ENCODE measurements at places on chromosomes 6 and 20. TPM values are rescaled to one million over a fixed set of nuclear protein-coding genes. Genes with fewer than 3 reads are reported as not detected.

COL21A1 gene
- 3.1 TPM for total RNA-seq

SLC35F1 gene
- 10.0 TPM for total RNA-seq

GRCh38 chr20:33279261-33279910 lies 3.6 kb upstream of the BPIFB1 start:
- no peak overlapping the region for H3K4me3 ChIP-seq
- H3K27me3 ChIP-seq, result no peaks in the 10 kb centered on the region
- no peak for DNase-seq
- H3K36me3 ChIP-seq, result no peaks in the 10 kb centered on the region
- peaks cover 14% of the 10 kb centered on the region for H3K4me1 ChIP-seq
- H3K27ac ChIP-seq, result no peak overlapping the region

GRCh38 chr6:133632206-133632605 lies 256.7 kb upstream of the TCF21 start:
- no peak for DNase-seq
- H3K27me3 ChIP-seq, result no peaks in the 10 kb centered on the region
- H3K4me3 ChIP-seq, result no peak overlapping the region
- H3K4me1 ChIP-seq, result no peaks in the 10 kb centered on the region

OR2H1 gene
- total RNA-seq, result not detected

DNA sequence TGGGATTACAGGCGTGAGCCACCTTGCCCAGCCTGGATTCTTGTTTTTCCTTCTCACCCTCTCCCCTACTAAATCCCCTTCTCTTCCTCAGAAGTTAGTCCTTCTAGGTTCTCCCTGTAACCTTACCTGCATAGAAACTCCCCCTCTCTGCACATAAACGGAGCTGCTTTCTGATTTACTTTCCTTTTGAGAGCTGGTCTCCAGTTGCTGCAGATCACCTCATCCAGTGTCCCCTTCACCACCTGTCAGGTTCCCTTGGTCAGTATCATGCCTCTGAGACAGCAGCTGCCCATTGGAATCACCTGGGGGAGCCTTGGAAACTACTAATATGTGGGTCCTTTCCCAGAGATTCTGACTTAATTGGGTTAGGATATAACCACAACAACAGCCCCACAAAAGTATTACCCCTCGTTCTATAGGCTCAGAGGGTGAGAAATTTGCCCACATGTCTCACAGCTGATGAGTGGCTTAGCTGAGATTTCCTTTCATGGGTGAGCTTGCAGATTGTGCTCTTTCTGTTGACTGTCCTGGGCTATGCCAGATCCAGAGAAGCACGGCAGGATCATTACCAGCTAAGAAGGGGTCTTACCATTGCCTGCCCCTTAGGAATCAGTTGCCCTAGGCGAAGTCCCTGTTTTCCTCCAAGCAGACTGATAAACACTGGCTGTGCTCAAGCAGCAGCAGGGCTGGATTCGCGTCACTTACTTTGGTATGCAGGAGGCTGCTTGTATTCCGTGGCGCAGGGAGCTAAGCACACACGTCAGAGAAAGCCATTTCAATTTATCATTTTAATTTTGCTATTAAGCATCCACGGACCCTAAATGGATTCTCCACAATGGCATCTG lies 51.3 kb downstream of the AKAP12 start:
- no peaks in the 10 kb centered on the region for H3K36me3 ChIP-seq
- H3K27me3 ChIP-seq, result no peaks in the 10 kb centered on the region
- DNase-seq, result no peak
- no peak overlapping the region for H3K4me3 ChIP-seq
- H3K27ac ChIP-seq, result no peak overlapping the region

GRCh38 chr20:1294497-1294896 lies 28.4 kb downstream of the SNPH start:
- no peaks in the 10 kb centered on the region for H3K4me1 ChIP-seq
- H3K27me3 ChIP-seq, result no peaks in the 10 kb centered on the region
- no peaks in the 10 kb centered on the region for H3K36me3 ChIP-seq
- H3K27ac ChIP-seq, result no peak overlapping the region
- DNase-seq, result no peak

MYBL2 gene
- 207 TPM for total RNA-seq

DNA sequence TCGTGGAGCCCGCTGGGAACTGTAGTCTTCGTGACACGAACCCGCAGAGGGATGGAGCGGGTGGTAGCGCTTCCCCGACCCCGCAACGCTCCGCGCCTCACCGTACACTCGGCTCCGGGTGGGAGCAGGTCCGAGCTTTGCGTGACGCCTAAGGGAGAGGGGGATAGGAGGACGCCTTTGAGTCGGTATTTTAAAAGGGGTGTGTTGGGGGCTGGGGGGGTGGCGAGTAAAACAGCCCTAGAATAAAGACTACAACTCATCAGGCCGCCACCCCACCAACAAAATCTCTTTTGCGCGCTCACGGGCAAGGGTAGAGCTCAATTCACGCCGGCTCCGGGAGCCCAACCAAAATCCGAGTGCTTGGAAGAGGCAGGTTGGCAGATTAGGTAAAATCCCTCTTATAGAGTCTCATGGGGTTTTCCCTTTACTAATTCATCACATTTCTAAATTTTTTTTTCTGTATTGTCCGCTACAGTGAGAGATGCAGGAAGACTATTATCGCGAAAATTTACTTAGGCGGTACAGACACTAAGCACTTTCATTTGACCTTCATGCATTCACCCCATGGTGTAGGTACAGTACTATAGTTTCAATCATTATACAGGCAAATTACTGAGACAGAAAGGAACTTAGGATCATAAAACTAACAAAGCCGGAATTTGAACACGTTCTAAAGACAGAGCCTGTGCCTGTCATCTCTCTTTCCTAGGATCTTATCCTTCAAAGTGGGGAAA lies 706 bp upstream of the SNX14 start:
- H3K36me3 ChIP-seq, result no peaks in the 10 kb centered on the region
- peak overlapping the region; percentile 87 for H3K4me3 ChIP-seq
- no peak for DNase-seq
- H3K27me3 ChIP-seq, result no peaks in the 10 kb centered on the region

MYCT1 gene
- 3.3 TPM for total RNA-seq

- no peak for DNase-seq
- H3K27me3 ChIP-seq, result no peaks in the 10 kb centered on the region
- no peaks in the 10 kb centered on the region for H3K36me3 ChIP-seq
- no peaks in the 10 kb centered on the region for H3K4me1 ChIP-seq
Measured at GRCh38 chr20:62766716-62767115, 29.6 kb upstream of the MRGBP start.

NOX3 gene
- not detected for total RNA-seq

DNA sequence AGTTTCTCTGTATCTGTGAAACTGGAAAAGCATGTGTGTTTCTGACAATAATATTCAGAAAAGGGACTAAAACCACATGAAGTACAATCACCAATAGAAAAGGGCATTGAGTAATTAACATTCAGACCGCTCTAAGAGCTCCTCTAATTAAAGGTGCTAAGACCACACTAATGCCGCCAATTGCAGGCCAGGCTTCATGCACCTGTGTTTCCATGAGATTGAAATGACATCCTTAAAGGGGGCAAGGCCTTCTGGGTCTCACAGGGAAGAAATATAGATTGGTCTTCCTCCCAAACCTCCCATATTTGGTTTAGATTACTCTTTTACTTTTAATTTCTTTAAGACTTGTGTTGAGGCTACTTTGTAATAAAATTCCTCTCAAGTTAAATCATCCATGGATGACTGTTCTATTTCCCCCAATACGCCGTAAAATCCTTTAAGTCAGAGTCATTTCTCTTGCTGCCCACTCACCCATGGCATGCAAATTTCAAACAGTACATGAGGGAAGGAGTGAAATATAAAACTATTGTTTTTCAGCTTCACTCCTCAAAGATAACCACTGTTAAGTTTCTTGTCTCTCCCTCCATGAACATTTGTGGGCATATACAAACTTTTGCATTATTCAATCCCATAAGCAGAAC lies 110.6 kb downstream of the UBE3D start:
- peaks cover 8% of the 10 kb centered on the region for H3K4me1 ChIP-seq
- peaks cover 1% of the 10 kb centered on the region for H3K27me3 ChIP-seq
- no peak overlapping the region for H3K27ac ChIP-seq
- no peaks in the 10 kb centered on the region for H3K36me3 ChIP-seq
- no peak for DNase-seq

BPIFB2 gene
- not detected for total RNA-seq

GRCh38 chr6:12506159-12506558 lies 210.4 kb upstream of the PHACTR1 start:
- no peak overlapping the region for H3K27ac ChIP-seq
- no peaks in the 10 kb centered on the region for H3K36me3 ChIP-seq

- H3K36me3 ChIP-seq, result no peaks in the 10 kb centered on the region
- H3K4me3 ChIP-seq, result no peak overlapping the region
Measured at GRCh38 chr6:127031511-127031910, 87.0 kb upstream of the RSPO3 start.

DNA sequence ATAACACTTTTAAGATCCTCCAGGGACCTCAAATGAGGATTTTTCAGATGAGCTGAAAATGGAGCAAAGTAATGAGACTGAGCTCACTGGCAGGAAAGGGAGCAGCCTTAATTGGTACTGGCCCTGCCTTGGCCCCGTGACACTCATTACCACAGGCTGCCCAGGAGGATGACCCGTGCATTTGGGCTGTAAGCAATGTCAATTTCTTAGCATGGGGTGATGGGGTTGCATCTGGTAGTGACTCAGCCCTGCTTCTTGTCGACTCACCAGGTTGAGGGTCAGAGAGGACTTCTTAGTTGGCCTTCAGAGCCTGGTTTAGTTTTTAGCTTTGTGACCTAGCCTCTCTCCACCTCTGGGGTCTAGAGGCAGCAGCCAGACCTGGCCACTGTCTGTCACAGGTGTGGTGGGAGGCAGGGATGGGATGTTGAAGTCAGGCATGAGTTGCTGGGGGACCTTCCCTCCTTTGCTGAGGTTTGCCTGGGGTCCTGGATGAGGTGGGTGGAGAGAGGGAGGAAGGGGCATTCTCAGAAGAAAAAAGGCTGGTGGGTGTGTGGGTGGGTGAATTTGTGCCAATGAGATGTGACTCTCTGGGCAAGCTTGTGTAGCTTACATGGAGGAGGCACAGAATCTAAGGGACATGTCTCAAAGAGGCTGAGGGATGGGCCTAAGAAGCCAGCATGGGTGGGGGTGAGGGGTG lies 25.9 kb upstream of the EPB41L1 start:
- no peak overlapping the region for H3K4me3 ChIP-seq
- H3K4me1 ChIP-seq, result peaks cover 3% of the 10 kb centered on the region
- no peaks in the 10 kb centered on the region for H3K36me3 ChIP-seq
- H3K27ac ChIP-seq, result no peak overlapping the region
- no peak for DNase-seq
- H3K27me3 ChIP-seq, result no peaks in the 10 kb centered on the region

GRCh38 chr20:11891776-11892545 lies 25.7 kb upstream of the BTBD3 start:
- H3K27me3 ChIP-seq, result no peaks in the 10 kb centered on the region
- peak overlapping the region; percentile 76 for H3K4me3 ChIP-seq
- H3K4me1 ChIP-seq, result peaks cover 6% of the 10 kb centered on the region
- DNase-seq, result peak; percentile 77

LSM2 gene
- total RNA-seq, result 127 TPM

GRCh38 chr20:34907616-34908469 lies 31.4 kb downstream of the ACSS2 start:
- H3K4me1 ChIP-seq, result no peaks in the 10 kb centered on the region
- DNase-seq, result no peak

- no peaks in the 10 kb centered on the region for H3K36me3 ChIP-seq
- no peaks in the 10 kb centered on the region for H3K27me3 ChIP-seq
- H3K27ac ChIP-seq, result no peak overlapping the region
- H3K4me3 ChIP-seq, result no peak overlapping the region
- no peak for DNase-seq
Measured at GRCh38 chr20:57869951-57870315, 160.1 kb upstream of the PMEPA1 start.

- H3K27me3 ChIP-seq, result peaks cover 4% of the 10 kb centered on the region
- no peak within 1 kb of the TSS for H3K27ac ChIP-seq
- DNase-seq, result no peak
- no peaks in the 10 kb centered on the region for H3K4me1 ChIP-seq
Measured at GRCh38 chr6:29005183-29005885, at the start of gene ZNF311. Gene ZNF311 (minus strand): TSS chr6:29005315. CDS start chr6:29003954, 1,361 bp downstream.

DNA sequence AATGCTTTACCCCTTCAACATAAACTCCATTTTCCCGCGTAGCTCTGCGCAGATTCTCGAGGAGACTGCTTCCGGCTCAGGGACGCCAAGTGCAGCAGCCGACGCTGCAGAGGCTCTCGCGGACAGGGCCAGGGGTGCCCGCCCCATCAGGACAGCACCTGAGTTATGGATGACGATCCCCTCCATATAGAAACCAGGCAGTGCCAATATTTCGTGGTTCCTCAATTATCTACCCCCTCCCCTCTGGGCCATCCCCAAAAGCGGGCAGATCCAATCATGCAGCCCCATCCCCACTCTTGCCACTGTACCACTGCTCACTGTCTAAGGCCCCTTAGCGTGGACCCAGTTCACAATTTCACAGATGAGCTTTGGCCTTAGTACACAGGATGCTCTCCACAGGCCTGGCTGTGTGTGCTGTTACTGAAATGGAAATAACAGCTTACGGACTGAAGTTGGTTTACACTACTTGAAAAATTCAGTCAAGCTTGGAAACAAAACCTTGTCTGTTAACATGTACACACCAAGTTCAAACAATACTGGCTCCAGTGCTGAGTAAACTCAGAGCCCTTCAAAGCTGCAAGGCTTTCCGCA lies 74.5 kb downstream of the DACT2 start:
- H3K27me3 ChIP-seq, result no peaks in the 10 kb centered on the region
- no peak for DNase-seq
- no peaks in the 10 kb centered on the region for H3K36me3 ChIP-seq

- no peak for DNase-seq
- H3K4me1 ChIP-seq, result 0 out of 2 replicates have a peak, but pooled peaks cover 5% of the 10 kb centered on the region
- no peaks in the 10 kb centered on the region for H3K36me3 ChIP-seq
- H3K27me3 ChIP-seq, result no peaks in the 10 kb centered on the region
- H3K27ac ChIP-seq, result no peak overlapping the region
Measured at GRCh38 chr6:85775883-85776282, 133.2 kb upstream of the SYNCRIP start.

DNA sequence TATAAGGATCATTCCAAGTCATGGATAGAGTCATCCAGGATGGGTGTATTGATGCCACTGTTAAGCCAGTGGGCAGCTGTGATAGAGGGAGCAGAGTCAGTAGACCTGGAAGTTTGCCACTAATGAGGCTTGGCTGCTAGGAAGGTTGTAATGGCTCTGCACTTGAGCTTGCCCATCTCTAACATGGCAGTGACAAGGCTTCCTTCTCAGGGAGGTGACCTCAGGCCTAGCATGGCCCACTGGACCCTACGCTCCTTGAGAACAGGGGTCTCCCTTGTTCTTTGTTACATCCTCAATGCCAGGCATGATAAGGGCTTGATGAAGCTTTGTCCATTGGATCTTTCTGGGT lies 155.1 kb downstream of the CD83 start:
- no peak overlapping the region for H3K27ac ChIP-seq
- no peak for DNase-seq
- H3K36me3 ChIP-seq, result no peaks in the 10 kb centered on the region
- H3K4me3 ChIP-seq, result no peak overlapping the region

GRCh38 chr20:11726026-11726425 lies 191.7 kb upstream of the BTBD3 start:
- no peak overlapping the region for H3K27ac ChIP-seq
- no peak for DNase-seq
- no peak overlapping the region for H3K4me3 ChIP-seq
- no peaks in the 10 kb centered on the region for H3K4me1 ChIP-seq
- H3K27me3 ChIP-seq, result no peaks in the 10 kb centered on the region

MYLK4 gene
- total RNA-seq, result 0.13 TPM

RRAGD gene
- total RNA-seq, result 29.7 TPM

GRCh38 chr6:56742122-56742791 lies 99.6 kb upstream of the DST start:
- H3K4me3 ChIP-seq, result no peak overlapping the region
- no peaks in the 10 kb centered on the region for H3K36me3 ChIP-seq
- H3K27ac ChIP-seq, result no peak overlapping the region
- peaks cover 25% of the 10 kb centered on the region for H3K4me1 ChIP-seq

- H3K36me3 ChIP-seq, result no peaks in the 10 kb centered on the region
- DNase-seq, result no peak
- no peaks in the 10 kb centered on the region for H3K4me1 ChIP-seq
- no peaks in the 10 kb centered on the region for H3K27me3 ChIP-seq
Measured at GRCh38 chr6:143258945-143259344, 191.6 kb downstream of the ADAT2 start.
